ENCODE measurements at places on chromosomes 6 and 20.
A peak's percentile ranks its signal among the peaks of the same experiment; 100 is the strongest.

DNA sequence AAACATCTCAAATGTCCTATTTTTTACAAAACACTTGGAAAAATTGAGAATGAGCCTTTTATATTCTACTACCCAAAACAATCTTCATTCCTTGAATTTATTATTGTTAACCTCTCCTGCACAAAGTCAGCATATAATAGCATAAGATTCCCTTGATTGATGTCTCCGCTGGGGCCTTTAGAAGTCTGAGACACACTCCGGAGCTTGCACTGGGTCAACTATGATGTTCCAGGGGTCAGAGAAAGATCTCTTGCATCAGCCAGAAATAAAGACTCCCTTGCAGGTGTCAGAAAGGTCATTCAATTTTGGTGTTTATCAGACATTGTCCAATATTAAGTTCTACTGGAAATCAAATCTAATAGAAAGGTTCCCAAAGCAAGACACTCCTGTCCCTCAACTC is 29.7 kb upstream of the NHSL1 start:
- DNase-seq: no peak

- no peak for DNase-seq
Measured at GRCh38 chr6:41153992-41154625, at the start of gene TREML1. Gene TREML1 (minus strand): TSS chr6:41154347. CDS start chr6:41154288, 59 bp downstream.

- DNase-seq: peak; percentile 90
Measured at GRCh38 chr6:31739639-31740396, at the start of gene MSH5. Gene MSH5 (plus strand): TSS chr6:31740005. CDS start chr6:31740467, 462 bp downstream.

- no peak for DNase-seq
Measured at GRCh38 chr6:82057846-82058554, 189.5 kb downstream of the IBTK start.

DNA sequence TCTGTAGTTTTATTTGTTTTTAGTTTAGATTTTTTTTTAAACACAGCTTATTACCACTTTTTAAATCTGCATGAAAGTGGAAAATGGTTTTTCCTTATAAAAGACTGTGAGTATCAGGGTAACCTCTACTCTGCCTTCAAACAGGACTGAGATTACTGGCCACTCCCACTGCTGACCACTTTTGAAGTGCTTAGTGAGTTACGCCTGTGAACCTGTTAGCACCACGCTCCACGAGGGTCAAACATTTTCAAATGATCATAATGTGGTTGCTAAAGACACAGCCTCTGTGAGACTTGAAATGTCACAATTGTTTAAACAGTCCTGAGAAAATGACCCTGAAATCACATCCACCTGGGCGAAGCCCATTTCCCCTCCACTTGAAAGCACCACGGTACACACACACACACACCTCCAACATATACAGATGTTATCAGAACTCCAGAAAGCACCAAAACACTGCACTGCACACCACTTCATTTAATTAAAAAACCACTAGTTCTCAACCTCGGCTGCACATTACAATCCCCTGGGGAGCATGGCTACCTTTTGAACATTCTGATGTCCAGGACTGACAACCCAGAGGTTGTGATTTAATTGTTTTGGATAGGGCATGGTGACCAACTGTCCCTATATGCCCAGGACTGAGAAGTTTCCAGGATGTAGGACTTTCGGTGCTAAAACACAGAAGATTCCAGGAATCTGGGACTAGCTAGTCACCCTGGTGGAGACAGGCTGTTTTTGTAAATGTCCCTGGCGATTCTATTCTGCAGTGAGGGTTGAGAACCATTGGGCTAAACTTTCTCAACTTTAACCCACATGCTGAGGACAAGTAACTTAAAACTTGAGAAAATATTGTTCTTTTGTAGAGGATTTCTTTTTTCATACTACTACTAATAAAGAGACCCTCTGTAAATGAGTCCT is 176.4 kb upstream of the MYLIP start:
- DNase-seq: no peak

DNA sequence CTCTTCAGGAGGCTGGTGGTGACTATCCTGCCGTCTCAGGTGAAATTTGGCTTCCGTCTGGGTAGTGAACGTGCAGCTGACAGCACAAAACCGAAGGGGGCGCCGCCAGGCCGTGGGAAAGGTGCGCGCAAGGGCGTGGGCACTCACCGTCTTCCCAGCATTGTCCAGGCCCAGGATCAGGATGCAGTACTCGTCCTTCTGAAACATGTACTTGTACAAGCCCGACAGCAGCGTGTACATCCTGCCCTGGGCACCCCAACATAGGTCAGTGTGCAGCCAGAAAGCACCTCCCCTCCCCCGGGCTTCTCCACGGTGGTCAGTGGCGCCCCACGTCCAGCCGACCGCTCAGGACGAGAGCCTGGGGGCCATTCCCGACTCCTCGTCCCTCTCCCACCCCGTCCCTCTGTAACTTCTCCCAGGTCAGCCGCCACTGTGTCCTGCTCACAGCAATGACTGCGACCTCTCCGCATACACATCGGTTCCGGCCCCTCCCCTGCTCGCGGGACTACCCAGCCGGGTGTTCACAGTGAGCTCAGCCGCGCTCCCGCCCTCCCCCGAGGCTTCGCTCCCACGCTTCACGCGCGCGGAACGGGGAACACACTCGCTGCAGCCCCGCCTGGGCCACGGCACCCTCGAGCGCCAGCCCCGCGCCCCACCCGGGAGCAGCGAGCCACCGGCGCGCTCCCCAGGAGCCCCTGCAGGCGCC is 771 bp downstream of the ARFRP1 start:
- DNase-seq: peak; percentile 62

- no peak for DNase-seq
Measured at GRCh38 chr6:163423696-163424095, 9.2 kb downstream of the QKI start.

DNA sequence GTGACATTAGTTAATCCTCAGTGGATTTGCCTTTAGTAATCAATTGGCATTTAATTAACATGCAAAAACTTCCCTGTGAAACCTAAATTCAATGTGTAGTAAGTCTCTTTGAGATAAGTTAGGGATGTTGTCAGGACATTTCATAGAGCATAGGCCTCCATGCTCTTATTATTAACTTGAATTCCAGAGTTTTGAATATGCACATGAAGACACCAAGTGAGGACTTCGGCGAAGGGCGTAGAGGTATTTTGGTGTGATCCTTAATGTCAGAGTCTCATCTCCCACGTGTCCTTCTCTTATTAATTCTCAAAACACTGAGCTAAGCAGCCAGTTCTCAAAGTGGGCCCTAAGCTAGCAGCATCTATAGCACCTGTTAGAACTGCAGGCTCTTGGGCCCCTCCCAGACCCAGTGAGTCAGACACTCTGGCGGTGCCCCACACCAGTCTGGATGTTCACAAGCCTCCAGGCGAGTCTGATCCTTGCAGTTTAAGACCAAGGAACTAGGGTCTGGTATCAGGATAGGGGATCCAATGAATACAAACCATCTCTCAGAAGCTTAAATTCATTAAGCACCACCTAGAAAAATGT is 292.1 kb downstream of the QKI start:
- DNase-seq: no peak

DNA sequence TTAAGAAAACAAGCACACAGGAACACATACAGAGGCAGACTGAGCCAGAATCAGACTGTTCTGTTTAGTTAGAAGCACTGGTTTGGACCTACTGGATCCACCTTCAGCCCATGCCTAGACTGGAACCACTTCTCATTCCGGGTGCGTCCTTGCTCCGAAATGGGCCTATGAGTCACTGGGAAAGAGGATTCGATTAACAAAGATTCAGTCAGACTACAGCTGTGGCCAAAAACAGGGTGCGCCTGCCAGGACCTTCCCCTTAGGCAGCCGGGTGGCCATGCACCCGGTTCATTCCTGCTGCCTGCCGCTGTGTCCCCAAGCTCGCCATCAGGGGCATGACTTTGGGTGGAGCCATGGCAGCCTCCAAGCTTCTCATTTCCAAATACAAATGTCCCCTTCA is 14.5 kb upstream of the KCNK5 start:
- no peak for DNase-seq

DNA sequence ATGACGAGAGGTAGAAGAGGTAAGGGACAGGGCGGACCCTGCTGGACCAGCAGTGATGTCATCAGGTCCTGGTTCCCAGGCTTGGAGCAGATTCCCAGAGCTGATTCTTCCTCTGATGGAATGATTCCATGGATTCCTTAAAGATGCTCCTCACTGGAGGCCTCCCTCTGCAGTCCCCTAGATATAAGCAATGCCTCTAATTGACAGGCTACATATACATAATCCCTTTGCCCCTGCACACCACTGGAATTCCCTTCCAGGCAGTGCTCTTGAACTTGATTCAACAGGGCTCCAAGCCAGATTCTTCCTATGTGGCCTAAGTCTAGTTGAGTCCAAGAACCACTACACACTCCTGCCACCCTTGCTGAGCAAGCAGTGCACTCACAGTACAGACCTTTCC is 52.3 kb upstream of the L3MBTL3 start:
- no peak for DNase-seq

- no peak for DNase-seq
Measured at GRCh38 chr20:8777911-8778310, 291.0 kb upstream of the PLCB4 start.

DNA sequence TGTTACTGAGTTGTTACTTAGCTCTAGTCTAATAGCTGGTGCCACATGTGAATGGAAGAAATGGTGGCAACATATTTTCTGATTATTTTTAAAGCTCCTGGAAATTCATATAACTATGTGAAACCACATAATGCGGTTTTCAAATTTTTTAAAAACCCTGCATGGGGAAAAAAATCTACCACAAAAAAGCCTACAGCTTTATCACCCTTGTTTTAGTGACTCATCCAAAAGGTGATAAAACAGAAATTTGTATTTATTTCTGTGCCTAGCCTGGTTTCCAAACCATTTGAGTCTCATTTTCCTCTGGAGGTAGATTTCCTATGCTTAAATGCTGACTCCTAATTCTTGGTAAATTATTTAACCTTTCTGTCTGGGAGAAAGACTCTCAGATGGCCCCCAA is 5.4 kb upstream of the FBXO30 start:
- DNase-seq: no peak

DNA sequence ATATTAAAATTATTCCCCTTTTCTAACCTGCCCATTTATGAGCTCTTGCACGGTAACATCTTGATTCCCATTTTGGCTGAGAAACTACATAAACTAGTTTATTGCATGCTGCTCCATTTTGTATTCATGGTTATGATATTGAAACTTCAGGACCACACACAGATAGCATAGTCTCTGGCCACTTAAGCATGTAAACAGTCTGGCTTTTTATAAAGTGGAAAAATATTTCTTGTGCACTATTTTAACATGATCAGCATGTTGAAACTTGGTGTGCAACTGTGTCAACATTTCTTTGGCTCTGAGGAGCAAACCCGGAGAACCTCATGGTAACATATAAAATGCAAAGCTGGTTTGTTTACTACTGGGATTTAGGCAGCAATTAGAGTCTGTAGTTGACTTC is 70.7 kb downstream of the SLX4IP start:
- no peak for DNase-seq

DNA sequence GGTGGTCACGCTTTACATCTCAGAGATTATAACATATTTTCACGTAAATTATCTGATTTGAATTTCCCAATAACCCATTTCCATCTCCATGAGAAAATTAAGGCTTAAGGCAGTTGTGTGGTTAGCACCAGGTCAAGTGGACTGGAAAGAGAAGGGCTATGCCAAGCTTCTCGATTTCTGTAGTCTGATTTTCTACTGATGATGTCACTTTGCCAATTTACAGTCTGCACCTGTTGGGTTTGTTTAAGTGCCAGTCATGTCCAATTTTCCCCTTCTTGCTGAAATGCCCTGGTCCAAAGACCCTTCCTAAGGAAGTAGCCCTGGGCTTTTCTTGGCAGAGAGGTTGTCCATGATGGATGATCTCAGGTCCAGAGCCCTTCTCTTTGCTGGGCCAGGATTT is 562.3 kb upstream of the BTBD3 start:
- no peak for DNase-seq

GRCh38 chr6:134995536-134995935 is 45.6 kb upstream of the ALDH8A1 start:
- no peak for DNase-seq

DNA sequence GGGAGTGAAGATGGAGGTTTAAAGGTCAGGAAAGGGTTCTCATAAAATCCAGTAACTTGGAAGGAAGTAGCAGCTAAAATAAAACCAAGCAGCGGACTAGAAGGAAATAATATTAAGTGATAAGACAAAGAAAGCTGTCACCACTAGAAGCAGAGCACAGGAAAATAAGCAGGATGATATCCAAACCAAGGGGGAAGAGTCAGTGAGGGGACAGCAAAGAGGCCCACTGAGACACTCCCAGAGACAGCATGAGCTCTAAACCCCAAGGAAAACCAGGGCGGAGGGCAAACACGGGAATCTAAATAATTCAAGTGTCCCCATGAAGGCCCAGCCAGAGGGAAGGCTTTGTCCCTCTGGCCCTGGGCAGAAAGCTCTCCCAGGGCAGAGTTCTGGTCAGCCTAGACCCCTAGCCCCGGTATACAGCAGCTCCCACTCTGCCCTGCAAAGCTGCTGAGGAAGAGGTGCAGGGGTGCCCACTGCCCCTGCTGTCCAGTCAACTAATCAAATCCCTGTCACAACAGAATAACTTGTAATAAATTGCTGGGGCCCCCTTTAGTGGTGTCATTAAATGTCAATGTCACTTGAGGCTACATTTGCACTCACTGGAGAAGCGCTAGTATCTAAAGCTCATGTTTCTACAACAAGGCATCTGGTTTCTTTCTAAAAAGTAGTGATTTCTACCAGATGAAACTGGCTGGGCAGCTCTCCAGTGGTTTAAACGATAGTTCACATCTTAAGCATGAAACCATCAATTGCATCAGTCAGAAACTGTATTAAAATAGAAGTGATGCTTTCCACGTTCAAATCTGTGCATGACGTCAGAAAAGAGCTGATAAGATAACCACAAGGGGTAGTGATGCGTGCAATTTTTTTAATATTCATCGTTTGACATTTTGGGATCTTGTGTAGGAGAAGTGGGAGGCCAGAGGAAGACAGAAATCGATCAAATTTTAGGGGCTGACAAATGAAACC is 13.6 kb downstream of the PDE10A start:
- no peak for DNase-seq

DNA sequence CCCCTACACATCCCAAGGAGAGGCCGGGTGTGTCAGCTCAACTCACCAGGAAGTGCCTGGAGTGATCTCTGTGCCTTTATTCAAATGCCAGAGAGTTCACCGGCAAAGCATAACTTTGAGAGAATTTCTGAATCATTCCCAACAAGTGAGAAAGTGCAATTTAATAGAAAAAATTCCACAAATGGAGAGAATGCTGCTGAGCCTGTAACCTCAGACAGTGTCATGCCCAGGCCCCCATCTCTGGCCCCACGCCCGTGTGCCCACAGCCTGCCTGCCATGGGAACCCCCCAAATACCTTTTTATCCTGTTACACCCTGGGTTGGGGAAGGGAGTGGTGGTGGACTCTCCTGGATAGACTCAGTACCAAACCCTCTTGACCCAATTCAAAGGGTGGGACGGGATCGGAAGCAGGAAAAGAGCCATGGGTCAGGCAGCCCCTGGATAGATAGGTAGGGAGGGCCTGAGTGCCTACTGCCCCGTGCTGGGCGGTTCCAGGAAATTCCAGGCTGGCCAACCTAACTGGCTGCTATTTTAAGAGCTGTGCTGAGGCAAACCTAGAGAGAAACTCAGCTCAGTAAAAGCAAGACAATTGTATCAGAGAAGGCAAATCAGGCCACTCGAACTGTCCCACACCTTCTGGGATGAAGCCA is 179.0 kb upstream of the FOXA2 start:
- DNase-seq: no peak
